ENCODE measurements at places on chromosomes 12 and 14. TPM values are rescaled to one million over a fixed set of nuclear protein-coding genes. Genes with fewer than 3 reads are reported as not detected.

Gene OTOGL
- total RNA-seq: not detected

Gene NELL2
- 0.10 TPM for total RNA-seq

Gene GALNT8
- 1.5 TPM for total RNA-seq

DNA sequence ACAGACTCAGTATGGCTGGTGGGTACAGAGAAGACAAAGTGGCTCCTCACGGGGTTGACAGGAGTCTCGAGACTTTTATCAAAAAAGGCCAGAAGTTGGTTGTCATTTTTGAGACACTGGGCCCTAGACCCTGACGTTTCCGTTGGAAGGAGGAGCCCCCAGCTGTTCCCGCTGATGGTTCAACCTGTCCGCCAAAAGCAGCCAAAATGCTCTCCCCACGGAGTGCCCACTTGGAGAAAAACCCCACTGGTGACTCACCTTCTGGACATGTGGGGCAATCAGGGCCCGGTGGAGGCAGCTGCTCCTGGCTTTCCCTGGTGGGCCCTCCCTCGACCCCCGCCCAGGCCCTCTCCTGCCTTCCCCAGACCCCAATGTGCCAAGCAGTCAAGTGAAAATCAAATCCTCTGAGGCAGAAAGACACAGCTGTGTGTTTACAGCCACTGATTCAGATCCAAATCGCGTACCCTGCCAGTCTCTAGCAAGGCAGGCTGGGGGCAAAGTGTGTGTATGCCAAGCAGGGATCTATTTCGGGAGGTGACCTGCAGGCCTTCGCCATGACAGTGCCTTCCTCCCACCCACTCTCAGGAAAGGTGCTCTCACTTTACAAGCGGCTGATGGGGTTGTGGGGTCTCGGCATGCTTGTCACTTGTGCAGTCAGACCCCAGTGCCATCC lies 347.4 kb downstream of the DPF3 start:
- DNase-seq: no peak

DNA sequence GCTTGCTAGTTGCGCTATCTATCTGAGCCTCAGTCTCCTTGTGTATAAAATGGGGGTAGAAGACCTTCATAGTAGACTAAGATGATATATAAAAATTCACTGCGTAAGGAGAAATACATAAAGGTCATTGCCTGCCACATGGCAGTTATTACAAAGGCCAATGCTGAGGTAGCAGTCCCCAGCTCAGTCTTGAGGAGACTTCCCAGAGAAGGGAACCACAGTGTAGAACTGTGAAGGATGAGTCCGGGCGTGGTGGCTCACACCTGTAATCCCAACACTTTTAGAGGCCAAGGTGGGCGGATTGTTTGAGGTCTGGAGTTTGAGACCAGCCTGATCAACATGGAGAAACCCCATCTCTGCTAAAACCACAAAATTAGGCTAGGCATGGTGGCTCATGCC lies 17.1 kb upstream of the SP7 start:
- DNase-seq: no peak

Data from activated B cell treated with CpG ODN at 0.5 μM for 24 hours (primary cell).